ENCODE measurements at places on chromosomes 1 and 21. TPM values are rescaled to one million over a fixed set of nuclear protein-coding genes. Genes with fewer than 3 reads are reported as not detected.

Gene NUDT4B
- not detected for total RNA-seq

Gene SSU72
- total RNA-seq = 99.3 TPM

Gene SMAP2
- total RNA-seq = 169 TPM

Gene SERINC2
- 0.32 TPM for total RNA-seq

Gene RAB7B
- total RNA-seq = not detected

Gene ORC1
- 1.2 TPM for total RNA-seq

Gene SPTA1
- not detected for total RNA-seq

Gene LRRC41
- 30.1 TPM for total RNA-seq

Gene GPR61
- 0.65 TPM for total RNA-seq

Gene RPL5
- total RNA-seq = 1,386 TPM

Gene ID3
- total RNA-seq = 8.6 TPM

Gene COA7
- 1.9 TPM for total RNA-seq

Gene MAP3K6
- 4.9 TPM for total RNA-seq

Gene PRDM16
- total RNA-seq = not detected

Gene CHI3L1
- total RNA-seq = not detected

Gene B3GALT2
- 3.3 TPM for total RNA-seq

Gene MSH4
- total RNA-seq = 0.26 TPM

Gene AVPR1B
- total RNA-seq = not detected

Gene FMO5
- total RNA-seq = 1.9 TPM

Gene OR6K3
- total RNA-seq = not detected

Gene HRNR
- not detected for total RNA-seq

Gene ACBD3
- 27.0 TPM for total RNA-seq

Gene CAMSAP2
- total RNA-seq = 3.1 TPM

Gene ZNF695
- not detected for total RNA-seq

Gene KLHDC9
- not detected for total RNA-seq

Gene PCP4
- total RNA-seq = not detected
